ENCODE measurements at places on chromosomes 5 and 9. TPM values are rescaled to one million over a fixed set of nuclear protein-coding genes. Genes with fewer than 3 reads are reported as not detected.

- no peak for DNase-seq
Measured at GRCh38 chr9:128503870-128504269, 649 bp upstream of the GLE1 start.

The DMRT1 gene
- total RNA-seq: not detected

The CANX gene
- 260 TPM for total RNA-seq

The SPATA9 gene
- not detected for total RNA-seq
